Stimulated activated CD8-positive, alpha-beta memory T cell treated with anti-CD3 and anti-CD28 coated beads, Interleukin-7, amount 100 ng/mL, for 1 hour (primary cell): ENCODE measurements at places on chromosomes 11 and 22.

- no peak for DNase-seq
These were observed 48.1 kb upstream of the ME3 start for GRCh38 chr11:86720546-86720945.

DNA sequence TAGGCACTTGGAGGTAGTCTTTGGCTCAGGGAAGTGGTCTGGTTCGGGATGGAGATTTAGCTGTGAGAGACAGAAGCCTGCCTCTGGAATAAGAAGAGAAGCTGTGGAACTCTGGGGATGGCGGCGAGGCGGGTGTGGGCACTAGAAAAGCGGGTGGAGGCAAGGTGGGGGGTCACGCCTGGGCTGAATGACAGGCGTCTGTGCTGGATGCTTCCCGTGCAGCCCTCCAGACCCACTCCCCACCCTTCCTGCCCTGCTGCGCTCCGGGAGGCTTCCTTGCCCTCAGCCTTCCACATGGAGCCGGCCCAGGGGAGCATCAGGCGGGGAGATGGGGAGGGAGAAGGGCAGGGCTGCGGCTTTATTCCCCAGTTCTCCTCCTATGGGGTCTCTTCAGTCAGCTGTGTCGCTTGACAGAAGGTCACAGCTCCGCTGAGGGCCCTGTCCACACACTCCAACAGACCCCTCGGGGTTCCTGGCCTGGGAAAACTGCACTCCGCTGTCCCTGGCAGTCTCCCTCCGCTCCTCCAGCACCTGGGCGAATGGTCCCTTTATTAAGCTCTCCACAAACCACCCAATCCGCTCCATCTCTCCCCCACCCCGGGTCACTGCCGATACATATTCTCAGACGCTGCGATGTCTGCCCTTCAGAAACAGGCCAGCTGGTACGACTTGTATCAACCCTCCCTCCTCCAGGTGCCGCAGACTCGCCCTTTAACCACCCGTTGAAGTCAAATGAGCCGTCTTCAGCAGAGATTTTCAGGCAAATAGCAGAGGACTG lies 6.2 kb downstream of the DNAJB13 start:
- no peak for DNase-seq

GRCh38 chr11:111788051-111788450 lies 21.9 kb upstream of the PPP2R1B start:
- DNase-seq: no peak

- no peak for DNase-seq
These were observed 44.4 kb downstream of the INSC start for GRCh38 chr11:15159085-15159484.

- peak; percentile 49 for DNase-seq
These were observed 3.2 kb upstream of the RTN4RL2 start for GRCh38 chr11:57456960-57457642.

DNA sequence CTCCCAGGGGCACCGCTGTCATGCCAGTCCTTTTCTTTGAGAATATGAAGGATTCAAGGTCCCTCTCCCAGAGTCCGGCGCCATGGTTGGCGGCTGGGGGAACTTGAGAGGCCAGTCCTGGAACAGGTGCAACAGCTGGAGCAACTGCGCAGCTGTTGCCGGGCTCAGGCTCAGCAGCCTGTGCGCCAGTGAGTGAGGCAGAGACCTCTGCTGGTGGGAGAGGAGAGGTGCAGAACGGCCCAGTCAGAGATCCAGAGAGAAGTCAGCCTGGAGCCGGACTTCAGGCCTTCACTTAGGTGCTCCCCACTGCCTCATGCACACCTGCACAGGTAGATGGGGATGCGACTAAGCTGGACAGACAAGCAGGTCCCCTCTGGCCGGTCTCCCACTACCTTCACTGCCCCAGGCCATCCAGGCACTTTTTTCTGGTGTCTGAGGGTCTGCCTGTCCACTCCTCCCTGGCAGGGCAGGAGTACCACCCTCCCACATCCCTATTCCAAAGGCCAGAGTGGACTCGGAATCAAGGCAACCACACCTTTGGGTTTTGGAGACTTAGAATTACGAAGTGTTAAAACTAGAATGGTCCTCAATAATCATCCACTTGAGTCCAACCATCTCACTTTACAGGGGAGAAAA lies 4.6 kb downstream of the CHRDL2 start:
- peak; percentile 17 for DNase-seq

GRCh38 chr11:40139536-40139935 lies 1319.9 kb downstream of the LRRC4C start:
- no peak for DNase-seq

DNA sequence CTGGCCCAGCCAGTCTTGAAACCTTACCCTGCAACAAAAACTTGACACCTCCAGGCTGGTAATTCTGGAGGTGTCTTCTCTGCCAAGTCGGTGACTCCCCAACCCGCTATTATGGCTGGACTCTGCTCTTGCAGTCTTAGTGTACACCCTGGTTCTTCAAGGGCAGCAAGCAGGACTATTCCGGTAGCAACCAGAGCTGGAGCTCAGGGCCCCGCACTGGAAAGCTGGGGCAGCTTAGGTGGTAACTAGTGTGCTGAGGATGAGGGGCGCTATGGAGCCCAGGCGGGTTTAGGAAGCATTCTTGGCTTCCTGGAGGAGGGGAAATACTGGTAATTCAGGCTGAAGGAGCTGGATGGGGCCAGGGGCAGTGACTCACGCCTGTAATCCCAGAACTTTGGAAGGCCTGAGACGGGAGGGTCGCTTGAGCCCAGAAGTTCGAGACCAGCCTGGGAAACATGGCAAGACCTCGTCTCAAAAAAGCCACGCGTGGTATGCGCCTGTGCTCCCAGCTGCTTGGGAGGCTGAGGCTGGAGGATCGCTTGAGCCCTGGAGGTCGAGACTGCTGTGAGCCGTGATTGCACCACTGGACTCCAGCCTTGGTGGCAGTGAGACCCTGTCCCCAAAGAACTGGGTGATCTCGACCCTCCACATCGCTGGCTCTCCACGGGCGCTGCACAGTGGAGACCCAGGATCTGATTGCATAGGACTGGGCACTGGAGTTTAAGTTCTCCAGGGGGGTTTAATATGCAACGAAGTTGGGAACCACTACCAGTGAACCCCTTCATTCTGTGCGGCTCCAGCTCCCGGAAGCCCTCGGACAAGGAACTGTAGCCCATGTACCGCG lies 10.6 kb upstream of the AIFM3 start:
- no peak for DNase-seq

DNA sequence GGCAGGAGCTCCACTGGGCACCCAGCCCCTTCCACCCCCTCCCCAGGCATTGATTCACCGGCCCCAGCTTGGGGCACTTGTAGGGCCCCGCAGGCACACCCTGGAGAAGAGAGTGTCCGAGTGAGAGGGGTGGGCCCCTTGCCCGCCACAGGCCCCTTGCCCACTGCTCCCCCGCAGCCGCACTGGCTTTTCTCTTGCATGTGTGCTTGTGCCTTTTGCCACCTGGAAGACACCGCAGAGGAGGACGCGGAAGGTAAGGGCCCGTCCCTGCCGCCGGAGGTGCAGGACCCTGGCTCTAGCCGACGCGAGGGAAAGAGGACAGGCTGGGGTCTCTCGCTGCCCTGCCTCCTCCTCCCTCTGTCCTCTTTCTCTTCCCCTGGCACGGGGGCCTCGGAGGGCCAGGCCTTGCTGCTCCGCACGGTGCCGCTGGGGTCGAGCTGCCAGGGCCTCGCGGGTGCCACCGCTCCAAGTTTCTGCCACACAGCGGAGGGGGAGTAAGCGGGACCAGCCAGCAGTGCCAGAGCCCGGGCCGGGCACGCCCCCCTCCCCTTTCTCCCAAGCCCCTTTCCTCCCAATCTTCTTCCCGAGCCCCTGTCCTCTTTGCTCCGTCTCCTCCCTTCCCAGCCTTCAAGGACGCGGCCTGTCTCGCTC lies 9.5 kb downstream of the TNNT3 start:
- DNase-seq: no peak

- no peak for DNase-seq
These were observed 204.4 kb downstream of the TBC1D22A start for GRCh38 chr22:46966846-46967245.

DNA sequence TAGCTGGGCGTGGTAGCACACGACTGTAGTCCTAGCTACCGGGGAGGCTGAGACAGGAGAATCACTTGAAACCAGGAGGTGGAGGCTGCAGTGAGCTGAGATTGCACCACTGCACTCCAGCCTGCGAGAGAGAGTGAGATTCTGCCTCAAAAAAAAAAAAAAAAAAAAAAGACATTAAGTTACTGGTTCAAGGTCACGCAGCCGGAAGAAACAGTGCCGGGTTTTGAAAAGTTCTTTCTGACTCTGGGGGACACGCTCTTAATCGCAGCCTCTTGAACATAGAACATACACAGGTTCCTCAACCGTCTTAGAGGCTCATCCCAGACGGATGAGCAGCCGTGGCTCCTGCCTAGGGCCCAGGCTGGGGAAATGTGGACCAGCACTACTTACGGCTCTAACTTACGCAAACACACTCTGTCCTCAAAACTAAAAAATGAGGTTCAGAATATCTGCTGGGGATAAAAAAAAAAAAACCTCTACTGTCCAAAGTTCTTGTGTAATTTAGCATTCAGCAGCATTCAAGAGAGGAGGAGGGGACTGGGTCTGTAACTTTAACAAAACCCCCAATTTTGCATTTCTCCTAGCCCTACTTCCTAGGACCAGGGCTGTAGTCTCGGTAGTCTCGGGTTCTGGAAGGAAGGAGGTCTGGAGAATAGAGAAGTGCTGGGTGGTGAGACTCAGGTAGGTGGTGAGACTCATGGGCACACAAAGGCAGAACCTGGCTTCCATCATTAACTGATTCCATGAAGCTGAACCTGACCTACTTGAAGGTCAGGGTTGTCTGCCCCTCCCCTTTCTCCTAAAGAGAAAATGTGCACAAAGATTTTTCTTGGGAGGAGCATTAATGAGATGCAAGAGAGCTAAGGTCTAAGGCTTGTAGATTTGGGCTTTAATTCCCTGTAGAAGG lies 6.0 kb downstream of the SPTBN2 start:
- DNase-seq: no peak

DNA sequence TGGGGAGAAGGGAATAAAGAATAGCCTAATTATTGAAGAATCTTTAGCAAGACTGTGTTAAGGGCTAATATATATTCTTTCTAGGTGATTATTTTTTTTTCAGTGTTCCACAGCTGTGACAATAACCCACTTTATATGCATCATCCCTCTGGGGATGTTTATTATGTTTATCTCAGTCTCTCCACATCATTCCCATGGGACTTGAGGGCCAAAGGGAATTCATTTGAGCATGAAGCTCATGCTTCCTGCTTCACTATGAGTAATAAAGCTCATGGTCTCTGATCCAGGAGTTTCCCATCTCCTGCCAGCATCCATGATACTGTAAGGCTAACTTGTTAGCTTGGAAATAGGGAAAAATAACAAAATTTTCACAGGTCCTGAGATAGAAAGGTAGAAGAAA lies 1888.4 kb downstream of the LRRC4C start:
- DNase-seq: no peak

GRCh38 chr22:17106785-17107546 lies 14.2 kb downstream of the TMEM121B start:
- DNase-seq: no peak

DNA sequence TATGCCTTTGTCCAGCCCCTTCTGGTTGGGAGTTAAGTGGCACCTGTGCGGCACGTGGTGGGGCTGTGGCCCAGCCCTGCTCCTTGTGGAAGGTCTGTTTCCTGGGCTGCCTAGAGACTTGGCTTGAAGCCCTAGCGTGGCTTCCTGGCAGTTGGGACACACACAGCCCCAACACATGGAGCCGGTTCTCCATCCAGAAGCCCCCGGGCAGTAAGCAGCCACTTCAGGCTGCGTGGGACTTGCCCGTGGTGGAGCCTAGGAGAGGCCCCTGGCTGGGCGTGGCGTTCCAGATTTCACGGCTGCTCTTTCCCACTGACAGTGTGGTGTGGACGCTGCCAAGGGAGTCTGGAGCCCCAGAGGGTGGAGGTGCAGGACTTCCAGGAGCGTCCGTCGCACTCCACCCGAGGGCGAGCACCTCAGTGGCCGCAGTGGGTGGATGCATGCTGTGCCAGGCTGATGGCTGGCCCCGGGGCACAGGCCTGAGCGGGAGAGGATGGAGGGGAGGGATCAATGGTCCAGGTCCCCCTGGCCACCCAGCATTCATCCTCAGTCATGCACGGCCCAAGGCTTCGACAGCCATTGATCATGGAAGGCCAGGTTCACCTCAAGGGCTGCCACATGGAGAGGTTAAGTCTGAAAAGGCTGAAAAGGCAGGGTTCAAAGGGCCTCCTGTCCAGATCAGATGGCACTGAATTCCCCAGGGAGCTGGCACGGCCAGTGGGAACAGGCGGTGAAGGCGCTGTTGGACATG lies 9.3 kb downstream of the CCND1 start:
- no peak for DNase-seq

GRCh38 chr11:443542-444199 lies 1.9 kb upstream of the ANO9 start:
- DNase-seq: no peak

DNA sequence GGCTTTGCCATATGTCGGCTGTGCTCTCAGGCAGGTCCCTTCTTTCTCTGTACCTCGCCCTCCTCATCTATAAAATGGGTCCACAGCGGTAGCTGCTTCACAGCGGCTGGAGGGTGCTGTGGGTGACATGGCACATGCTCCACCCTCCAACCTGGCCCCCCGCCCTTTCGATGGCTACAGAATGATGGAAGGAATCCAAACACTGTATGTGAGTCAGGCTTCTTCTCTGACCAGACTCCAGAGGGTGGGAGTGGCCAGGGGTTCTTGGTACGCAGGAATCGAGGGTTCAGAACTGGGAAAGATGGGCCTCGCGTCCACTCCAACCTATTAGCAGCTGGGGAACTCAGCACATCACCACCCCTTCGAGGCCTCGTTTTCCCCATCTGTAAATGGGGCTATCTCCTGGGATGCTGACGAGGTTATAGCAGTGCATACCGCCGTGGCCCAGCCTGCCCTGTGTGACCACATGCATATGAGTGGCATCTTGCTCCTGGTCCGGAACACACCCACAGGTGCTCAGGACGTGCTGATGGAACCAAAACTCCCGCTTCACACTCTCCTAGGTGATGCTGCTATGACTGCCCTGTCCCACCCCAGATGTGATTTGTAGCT lies 26.4 kb downstream of the MN1 start:
- DNase-seq: no peak

DNA sequence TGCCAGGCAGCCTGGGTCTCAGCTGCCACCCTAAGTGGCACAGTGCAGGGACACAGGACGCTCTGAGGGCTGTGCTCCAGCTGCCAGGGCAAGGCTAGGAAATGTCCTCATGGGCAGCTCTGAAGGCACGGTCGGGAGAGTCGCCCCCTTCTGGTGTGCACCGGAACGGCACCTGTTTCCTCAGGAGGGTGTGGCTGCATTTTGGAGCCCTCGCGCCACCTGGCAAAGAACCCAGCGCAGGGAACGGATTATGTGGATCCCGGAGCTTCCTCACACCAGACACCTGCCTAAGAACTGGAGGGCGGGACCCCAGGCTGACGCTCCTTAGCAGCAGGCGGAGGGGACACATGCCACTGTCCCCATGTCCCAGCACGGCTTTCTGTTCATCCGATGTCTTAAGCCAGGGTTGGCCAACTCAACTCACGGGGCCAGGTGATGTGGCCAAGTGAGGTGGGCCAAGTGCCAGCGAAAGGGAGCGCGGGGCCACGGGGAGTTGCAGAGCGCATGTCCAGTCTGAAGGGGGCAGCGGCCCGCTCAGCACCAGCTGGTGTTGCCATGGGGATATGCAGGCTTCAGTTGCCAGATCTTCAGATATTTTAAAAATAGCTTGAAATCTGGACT lies 5.1 kb upstream of the SLC22A8 start:
- DNase-seq: no peak
